ENCODE measurements at places on chromosomes 7 and 10. TPM values are rescaled to one million over a fixed set of nuclear protein-coding genes. Genes with fewer than 3 reads are reported as not detected.

DNA sequence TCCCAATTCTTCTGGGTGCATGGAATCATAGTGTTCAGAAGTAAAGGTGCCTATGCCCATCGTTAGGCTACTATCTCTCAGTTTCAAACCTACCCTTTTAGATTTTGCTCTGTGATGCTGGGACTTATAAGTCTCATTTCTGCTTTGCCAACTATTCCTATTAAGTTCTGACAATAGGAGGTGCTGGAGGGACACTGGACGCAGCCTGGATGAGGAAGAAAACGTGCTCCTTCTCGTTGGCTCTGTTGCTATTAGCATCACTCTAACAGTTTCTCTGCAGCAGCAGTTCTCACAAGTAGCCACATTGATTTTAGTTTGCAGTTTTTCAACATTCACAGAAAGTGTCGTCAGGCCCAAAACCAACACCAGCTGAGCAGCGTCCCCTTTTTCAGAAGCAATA, 72.4 kb downstream of the ABCC2 start:
- DNase-seq: no peak

DNA sequence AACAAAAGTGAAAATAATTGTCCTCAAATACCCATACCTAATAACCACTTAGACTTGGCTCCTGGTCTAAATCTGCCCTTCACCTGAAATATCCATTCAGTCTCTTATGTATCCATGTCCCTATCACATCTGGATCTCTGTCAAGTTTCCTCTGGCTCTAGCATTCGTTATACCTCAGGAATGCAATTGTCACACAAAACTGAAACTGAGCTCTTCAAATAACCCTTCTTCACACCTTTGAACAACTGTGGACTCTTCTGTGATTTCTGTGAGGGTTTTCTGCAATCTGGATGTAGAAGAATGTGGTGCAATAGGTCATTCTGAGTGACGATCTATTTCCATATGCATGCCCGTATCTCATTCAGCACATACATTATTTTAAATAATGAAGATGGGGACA, 53.5 kb upstream of the FGL2 start:
- no peak for DNase-seq

DNA sequence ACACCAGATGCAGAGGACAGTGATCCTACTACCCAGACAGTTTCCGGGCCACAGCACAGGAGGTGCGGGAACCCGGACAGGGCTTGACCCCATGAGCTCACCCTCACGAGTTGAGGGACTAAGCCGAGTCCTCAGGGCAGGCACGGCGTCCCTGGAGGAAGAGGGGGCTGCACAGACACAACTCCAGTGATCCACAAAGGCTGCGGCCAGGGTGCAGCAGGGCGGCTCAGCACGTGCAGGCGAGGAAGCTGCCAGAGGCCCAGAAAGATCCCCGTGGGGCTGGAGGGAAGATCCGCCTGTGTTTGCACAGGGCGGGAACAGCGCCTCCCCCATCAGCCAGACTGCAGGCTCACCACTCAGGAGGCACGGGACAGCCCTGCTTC, 45.9 kb upstream of the TMEM72 start:
- no peak for DNase-seq

DNA sequence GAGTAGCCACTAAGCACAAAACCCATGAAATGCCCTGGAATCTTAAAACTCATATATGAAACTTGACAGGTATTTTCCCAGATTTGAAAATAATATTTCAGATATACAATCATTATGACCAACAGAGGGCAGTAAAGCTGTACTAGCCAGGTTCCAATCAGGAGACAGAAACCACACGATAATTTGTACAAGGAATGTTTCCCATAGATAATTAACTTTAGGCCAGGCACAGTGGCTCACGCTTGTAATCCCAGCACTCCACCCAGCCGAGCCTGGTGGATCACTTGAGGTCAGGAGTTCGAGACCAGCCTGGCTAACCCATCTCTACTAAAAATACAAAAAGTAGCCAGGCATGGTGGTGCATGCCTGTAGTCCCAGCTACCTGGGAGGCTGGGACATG, 31.0 kb upstream of the NUB1 start:
- DNase-seq: no peak

DNA sequence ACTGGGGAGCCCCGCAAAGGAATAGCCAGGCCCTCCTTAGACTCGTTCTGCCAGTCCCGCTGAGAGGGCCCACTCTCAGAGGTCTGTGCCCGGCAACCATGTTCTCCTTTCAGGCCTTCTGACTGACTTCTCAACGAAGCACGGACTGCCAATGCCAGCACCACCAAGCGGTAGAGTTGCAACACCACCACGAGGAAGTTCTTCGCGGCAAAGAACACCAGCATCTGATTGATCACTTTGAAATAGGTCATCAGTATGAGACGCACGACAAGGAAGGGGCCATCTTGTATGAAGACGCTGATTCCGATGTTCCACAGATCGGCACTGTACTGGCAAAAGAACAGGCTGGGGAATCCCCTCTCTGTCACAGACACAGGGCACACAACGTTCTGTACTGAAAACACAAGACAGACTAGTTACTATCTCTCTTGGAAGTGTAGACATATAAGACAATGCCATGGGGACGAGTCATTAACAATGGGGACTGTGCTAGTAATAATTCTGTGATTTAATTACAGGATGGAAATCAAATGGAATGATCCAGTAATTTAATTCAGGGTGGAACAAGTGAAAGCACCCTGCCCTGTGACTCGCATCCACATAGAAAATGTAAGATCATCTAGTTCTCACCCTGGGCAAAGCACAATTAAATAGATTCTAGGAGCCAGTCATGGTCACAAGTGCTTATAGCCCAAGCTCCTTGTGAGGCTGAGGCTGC, 42.7 kb downstream of the TMEM26 start:
- DNase-seq: no peak

- no peak for DNase-seq
Measured at GRCh38 chr7:44712012-44712411, 36.6 kb upstream of the ZMIZ2 start.

- no peak for DNase-seq
Measured at GRCh38 chr7:51590746-51591145, 274.1 kb upstream of the COBL start.

DNA sequence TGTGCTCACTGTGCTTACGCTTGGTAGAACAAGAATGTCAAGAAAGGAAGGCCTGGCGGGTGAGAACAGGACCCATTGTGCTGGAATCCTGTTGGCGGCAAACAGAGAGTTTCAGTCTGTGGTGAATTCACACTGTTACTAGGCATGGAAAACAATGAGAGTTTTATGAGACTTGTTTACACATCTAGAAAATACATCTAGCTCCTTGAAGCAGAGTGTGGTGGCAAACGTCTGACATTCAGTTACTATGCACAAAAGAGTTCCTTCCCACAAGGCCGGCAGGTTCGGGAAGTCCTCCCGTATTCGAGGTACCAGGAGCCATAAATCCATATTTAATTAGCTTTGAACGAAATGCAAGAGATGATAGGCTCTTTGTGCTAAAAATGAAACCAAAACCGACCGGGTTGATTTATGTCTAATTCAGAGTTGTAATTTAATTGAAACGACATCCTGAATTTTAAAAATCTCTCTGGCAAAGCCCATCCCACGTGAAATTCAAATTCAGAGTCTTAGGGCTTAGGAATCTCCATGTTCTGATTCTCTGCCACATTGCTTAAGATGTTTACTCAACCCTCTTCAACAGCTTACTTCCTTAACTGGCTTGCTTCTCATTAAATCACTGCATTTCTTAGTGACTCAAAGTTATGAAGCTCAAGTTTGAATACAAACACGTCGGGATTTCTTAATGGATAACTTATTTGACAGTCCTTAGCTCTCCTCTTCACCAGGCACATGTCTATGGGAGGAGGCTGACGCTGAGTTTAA, 299.9 kb upstream of the PITRM1 start:
- no peak for DNase-seq

- no peak for DNase-seq
Measured at GRCh38 chr10:26962835-26963234, 102.1 kb upstream of the ABI1 start.

Gene LRRTM3
- polyA plus RNA-seq: 6.2 TPM

Gene TUBAL3
- polyA plus RNA-seq: 0.17 TPM

Gene AKR1C2
- polyA plus RNA-seq: 4.7 TPM
